Hypothalamus (tissue), 51 donors: ENCODE measurements at places on chromosomes 4 and X.

GRCh38 chrX:150919401-150919800 lies 20.9 kb upstream of the CD99L2 start:
- DNase-seq: no peak

DNA sequence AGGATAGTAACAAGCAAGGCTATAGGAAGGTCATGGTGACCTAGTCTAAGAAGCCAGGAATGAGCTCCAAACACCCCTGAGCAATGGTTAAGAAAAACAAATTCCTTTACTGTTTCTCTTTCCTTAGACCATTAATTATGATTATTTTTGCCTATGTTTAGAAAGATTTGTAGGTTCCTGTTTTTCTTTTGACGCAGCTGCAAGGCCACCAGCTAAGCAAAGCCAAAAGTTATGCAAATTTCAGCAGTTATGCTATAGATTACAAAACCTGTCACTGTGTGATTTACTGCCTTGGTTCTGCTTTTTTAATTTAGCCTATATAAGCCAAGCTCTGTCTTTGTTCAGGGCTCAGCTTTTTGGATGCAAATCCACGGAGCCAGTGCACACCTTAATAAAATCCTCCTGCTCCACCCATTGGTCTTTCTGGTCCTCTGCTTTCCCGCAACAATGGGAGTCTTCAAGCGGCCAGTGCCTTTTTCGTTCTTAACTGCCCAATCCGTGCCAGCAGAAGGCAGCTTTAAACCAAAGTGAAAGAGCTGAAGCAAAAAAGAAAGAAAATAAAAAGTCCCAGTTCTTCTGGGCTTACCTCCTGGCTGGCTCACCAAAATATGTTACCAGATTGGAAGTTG lies 1.4 kb upstream of the CEP135 start:
- no peak for DNase-seq

DNA sequence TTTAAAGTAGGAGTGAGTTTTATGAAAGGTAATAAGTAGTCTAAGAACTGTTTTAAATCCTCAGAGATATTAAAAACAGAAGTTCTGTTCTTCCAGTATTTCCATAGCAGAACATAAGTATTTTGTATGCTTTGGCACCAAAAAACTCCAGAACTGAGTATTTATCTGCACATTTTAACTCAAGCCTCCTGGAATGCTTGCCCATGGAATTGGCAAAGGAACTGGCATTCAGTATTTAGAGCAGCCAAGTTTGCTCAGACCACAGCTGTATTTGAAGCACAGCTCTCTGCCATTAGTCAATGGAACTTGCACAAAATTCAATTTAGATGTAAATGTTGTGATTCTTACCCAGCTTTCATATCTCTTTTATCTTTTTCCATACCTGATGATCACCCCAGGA lies 42.2 kb downstream of the NDNF start:
- DNase-seq: no peak

DNA sequence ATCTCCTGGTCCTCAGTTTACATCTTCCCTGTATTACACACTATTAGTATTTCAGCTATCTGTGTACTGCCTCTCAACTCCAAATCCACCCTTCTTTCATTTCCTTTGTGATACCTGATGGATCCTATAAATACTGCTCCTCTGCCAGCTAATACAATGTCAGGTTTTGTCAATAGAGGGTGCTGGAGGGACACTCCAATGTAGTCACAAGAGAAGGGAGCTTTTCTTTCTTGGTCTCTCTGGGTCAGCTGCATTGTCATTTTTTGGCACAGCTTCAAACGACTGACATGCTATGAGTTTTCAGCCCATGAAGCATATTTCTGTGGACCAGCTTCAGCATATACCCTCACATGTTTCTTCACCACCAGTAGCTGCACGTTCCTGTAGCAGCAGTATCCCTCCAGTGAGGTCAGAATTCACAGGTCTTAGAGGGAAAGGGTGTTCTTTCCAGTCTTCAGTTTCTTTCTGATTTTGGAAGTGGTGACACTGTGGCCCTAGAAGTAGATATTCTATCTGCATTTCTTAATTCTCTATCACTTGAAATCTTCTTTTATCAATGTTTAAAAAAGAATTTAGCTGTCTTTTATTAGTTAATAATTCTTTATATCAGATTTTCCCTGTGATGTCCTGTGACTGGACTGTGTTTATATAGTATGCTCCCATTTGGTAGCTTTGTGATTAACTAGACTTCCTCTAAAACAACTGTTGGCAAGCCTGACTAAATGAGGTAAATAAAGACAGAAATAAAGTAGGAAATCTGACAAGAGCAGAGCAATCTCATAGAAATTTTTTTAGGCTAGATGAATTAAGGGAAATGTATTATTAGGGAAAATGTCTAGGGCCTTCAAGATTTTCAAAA lies 60.6 kb downstream of the GABRA2 start:
- peak; percentile 45 for DNase-seq

GRCh38 chrX:12685541-12685940 lies 105.7 kb upstream of the PRPS2 start:
- DNase-seq: no peak

DNA sequence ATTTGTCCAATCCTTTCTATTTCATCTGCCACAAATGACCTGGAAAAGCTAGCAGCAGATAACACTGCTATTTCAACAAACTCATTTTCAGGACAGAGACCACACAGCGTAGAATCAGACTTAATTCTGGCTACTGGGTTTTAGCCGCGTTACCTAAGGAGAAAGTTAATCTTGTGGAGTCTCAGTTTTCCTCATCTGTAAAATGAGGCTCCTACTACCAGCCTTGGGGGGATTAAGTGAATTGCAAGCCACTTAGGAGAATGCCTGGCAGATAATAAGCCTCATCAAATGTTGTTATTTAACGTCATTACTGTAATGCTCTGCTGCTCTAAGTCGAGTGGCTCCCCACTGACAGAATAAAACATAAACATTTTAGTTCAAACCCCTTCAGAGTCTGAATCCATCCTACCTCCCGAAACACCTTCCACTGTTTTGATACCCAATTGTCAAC lies 1.4 kb downstream of the CCNI start:
- DNase-seq: no peak

GRCh38 chrX:47278691-47279090 lies 45.9 kb downstream of the USP11 start:
- no peak for DNase-seq

GRCh38 chr4:168433571-168433970 lies 46.7 kb downstream of the DDX60L start:
- no peak for DNase-seq

- DNase-seq: no peak
These were observed 7.3 kb upstream of the DTHD1 start for GRCh38 chr4:36274158-36274557.

DNA sequence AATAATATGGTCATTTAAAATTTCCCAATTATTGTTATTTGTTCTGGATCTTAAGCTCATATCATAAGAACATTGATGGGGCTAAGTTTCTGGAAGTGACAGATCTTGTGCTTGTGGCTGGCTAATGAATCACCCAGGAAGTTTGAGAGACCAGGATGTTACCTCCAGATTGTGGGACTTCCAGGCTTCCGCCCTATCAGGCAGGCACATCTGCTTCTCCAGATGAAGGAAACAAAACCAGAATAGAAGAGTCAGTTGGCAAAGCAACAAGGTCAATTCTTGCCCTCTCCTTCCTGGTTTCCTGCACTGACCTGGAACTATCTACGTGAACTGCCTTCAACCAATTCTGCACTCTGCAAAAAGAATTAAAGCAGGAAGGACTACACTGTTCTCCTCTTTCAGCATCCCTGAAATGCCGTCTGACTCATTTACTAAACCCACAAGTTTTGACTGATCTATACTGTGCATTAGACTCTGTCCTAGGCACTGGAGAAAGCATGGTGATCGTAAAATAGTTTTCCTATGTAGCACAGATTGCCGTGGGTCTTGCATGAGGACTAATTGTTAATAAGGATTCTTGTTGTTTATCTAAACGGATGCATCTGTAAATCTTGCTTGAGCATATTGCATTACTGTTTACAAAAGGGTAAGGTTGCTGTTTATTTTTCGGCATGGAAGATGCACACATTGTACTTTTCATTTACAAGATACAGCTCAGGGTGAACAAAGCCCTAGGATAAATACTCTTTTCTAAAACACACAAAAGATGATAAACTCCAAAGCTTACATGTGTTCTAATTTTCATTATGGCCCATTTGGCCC lies 74.6 kb downstream of the AMELX start:
- no peak for DNase-seq

DNA sequence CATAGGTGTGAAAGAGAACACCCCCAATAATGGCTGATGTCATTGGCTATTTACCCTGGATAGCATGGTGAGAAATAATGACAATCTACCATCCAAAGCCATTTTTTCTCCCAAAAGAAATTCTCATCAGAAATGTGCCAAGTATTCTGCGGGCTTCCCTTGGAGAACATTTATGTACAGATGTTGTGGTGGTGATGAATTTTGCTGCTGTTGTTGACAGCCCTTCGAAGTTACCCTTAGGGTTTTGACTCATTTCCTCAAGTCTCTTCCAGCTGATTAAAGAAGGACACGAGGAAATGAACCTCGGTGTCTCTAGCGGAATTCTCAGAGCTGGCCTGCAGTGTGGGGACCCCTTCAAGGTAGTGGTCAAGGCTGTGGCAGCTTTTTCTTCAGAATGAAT lies 3.4 kb downstream of the KIT start:
- DNase-seq: no peak

DNA sequence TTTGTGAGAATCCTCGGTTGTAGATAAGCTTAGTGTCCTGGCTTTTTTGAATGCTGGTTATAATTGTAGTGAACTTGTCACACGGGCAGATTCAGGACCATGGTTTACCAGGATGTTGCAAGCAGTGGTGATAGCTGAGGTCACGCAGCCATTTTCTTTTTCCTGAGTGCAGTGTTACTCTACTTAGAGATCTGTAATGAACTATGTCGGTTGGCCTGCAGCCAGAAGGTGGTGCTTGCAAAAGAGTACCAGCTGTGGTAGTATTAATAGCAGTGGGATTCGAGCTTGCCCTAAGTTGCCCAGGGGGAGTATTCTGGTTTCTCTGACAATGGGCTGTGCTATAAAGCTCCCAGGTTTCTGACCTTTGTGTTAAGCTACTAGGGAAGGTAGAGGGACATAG lies 368.9 kb downstream of the SLITRK2 start:
- no peak for DNase-seq

DNA sequence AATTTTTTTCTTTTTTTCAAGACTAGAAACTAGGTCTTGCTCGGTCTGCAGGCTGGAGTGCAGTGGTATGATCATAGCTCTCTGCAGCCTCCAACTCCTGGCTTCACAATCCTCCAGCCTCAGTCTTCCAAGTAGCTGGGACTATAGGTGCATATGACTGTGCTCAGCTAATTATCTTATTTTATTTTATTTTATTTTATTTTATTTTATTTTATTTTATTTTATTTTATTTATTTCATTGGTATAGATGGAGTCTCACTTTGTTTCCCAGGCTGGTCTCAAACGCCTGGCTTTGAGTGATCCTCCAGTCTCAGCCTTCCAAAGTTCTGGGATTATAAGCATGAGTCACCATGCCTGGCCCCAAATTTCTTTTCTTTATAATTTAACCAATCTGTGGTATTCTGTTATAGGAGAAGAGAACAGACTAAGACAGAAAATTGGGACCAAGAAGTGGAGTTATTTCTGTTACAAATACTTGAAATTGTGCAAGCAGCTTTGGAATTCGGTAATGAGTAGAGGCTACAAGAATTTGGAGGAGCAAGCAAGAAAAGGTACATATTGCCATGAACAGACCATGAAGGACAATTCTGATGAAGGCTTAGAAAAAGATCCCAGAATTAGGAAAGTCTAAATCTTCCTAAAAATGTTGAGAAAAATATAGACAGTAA lies 4.0 kb upstream of the PRDM5 start:
- no peak for DNase-seq

- DNase-seq: no peak
These were observed 135.4 kb upstream of the GNPDA2 start for GRCh38 chr4:44861756-44862155.

DNA sequence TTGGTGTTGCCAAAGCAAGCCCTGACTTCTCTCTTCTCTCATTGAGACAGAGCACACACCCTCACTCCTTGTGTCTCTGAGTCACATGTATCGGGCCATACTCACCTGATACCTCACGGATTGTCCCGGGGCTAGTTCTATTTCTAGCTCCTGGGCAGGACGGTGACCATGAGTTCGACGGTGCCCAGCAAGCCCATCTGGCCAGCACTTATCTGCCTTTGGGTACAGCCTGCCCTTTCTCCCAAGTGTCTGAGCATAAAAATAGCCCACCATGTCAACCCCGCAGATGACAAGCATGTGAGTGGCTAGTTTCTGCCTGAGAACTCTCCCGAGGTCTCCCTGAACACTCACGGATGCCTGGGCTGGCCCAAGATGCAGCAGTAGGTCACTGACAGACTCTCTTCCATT lies 158.5 kb downstream of the DHRSX start:
- DNase-seq: no peak

DNA sequence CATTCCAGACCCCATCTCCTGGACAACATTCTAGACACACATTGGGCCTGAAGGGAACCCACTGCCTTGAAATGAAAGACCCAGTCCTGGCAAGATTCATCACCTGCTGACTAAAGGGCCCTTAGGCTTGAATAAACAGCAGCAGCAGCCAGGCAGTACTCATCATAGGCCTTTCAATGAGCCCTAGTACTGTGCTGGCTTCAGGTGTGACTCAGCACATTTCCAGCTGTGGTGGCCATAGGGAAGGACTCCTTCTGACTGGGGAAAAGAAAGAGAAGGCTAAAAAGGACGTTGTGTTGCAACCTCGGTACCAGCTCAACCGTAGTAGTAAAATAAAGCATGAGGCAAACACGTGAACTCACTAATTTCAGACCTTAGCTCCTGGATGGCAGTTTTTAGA lies 344.0 kb downstream of the ACTRT1 start:
- no peak for DNase-seq

DNA sequence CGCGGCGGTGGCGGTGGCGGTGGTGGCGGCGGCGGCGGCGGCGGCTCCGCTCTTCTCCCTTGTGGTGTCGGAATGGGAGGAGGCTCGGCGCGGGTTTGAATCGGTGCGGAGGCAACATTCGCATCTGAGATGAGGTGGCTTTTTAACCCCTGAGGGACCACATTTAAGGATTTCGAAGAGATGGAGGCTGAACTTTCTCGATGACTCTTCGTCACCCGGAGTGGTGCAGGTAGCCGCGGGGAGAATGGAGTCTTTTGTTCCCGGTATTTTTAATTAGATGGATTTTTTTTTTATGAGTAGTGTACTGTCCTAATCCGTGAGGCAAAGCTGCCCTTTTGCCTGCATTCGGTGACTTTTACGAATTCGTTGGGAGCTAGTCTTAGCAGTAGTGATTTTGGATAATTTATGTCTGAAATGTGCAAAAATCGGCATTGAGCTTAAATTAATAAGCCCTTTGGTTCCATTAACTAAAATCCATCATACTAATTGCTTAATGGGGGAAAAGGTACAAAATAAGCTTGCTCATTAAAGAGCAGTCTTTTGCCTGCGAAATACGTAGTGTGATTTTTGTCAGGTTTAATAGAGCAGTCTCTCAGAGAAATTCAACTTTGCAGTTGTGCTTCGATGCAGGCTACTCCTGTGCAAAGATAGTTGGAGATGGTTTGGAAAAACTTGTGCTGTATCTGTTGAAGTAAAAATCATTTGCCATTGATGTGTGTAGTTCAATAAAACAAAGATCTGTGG lies 206.2 kb downstream of the TENM3 start:
- DNase-seq: no peak
